ENCODE measurements at places on chromosomes 2 and 18.
A peak's percentile ranks its signal among the peaks of the same experiment; 100 is the strongest.

DNA sequence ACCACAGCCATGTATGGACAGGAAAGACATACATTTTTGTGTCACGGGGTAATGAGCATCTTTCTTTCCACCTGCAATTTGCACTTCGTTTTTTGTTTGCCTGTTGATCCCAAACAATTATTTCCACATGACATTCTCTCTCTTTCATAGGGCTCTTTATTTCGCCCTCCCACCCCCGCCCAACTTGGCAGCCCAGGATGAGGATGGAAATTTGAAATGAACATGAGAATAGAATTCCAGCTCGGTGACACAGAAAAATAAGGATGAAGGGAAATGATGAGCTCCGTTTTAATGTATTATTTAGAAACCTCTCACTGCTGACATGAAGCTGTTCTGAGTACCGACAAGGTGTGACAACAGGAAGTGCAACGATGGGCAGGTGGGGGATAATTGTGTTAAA, 443.3 kb downstream of the SOCS6 start:
- DNase-seq: no peak
- no peaks in the 10 kb centered on the region for H3K36me3 ChIP-seq
- no peaks in the 10 kb centered on the region for H3K4me1 ChIP-seq
- no peak overlapping the region for H3K4me3 ChIP-seq
- no peak overlapping the region for H3K27ac ChIP-seq
- no peaks in the 10 kb centered on the region for H3K27me3 ChIP-seq

DNA sequence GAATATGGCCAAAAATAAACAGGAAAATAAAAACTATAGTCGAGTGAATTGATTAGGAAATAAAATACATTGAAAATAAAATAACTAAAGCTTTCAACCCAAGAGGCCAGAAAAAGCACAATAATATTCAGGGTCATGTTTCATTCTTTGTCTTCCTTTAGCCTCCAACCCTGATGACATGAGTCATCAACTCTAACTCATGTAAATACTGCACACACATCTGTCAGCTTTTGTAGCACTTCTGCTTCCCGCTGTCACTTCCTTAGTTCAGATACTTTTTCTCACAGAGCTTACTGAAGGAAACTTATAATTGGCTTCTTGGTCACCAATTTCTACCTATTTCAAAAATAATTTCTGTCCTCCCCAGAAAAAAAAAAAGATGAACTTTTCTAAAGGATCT, 112.8 kb downstream of the UPP2 start:
- peaks cover 13% of the 10 kb centered on the region for H3K36me3 ChIP-seq
- H3K4me1 ChIP-seq: peaks cover 15% of the 10 kb centered on the region
- no peak overlapping the region for H3K4me3 ChIP-seq
- no peak overlapping the region for H3K27ac ChIP-seq
- no peaks in the 10 kb centered on the region for H3K27me3 ChIP-seq

GRCh38 chr2:32792416-32792815, 154.3 kb upstream of the LTBP1 start:
- no peaks in the 10 kb centered on the region for H3K4me1 ChIP-seq
- no peak overlapping the region for H3K27ac ChIP-seq
- H3K4me3 ChIP-seq: no peak overlapping the region
- no peak for DNase-seq
- peaks cover 22% of the 10 kb centered on the region for H3K36me3 ChIP-seq

GRCh38 chr2:170201275-170201674, 23.3 kb downstream of the MYO3B start:
- H3K4me3 ChIP-seq: no peak overlapping the region
- no peak for DNase-seq
- peaks cover 2% of the 10 kb centered on the region for H3K27me3 ChIP-seq
- H3K27ac ChIP-seq: no peak overlapping the region

DNA sequence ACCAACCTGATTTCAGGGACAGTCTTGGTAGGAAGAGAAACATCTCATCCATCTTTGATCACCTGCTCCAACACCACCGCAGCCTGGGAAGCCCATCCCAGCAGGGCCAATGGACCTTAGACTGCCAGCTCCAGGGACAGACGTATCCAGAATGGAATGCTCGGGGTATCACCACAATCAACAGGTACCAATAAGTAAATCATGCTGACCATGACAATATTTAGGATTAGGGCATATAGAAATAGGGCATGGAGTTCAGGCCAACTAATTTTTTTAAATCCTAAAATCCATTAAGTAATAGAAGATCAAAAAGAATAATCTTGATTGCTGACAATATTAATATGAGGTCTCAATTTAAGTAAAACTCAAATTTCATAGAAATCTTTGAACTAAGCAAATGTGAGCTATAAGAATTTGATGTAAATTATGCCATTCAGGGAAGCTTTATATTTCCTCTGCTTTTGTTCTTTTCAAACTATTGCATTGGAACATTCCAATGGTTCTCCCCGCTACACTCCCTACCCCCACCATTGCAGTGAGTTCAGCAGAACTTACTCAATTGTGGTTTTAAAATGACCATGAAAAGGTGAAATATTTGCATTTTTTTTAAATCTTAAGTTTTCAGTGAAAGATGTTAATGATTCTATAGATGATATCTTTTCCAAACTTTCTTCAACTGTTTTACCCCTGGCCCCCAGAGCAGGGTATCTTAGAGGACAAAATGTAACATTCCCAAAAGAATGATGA, 138.6 kb downstream of the DNER start:
- H3K4me3 ChIP-seq: no peak overlapping the region
- H3K27ac ChIP-seq: no peak overlapping the region
- H3K27me3 ChIP-seq: peaks cover 6% of the 10 kb centered on the region
- no peaks in the 10 kb centered on the region for H3K4me1 ChIP-seq

- no peak overlapping the region for H3K27ac ChIP-seq
- DNase-seq: no peak
- no peaks in the 10 kb centered on the region for H3K36me3 ChIP-seq
- H3K27me3 ChIP-seq: peaks cover 10% of the 10 kb centered on the region
- no peaks in the 10 kb centered on the region for H3K4me1 ChIP-seq
- H3K4me3 ChIP-seq: no peak overlapping the region
Observed at GRCh38 chr2:204074456-204074855, 137.9 kb downstream of the ICOS start.

DNA sequence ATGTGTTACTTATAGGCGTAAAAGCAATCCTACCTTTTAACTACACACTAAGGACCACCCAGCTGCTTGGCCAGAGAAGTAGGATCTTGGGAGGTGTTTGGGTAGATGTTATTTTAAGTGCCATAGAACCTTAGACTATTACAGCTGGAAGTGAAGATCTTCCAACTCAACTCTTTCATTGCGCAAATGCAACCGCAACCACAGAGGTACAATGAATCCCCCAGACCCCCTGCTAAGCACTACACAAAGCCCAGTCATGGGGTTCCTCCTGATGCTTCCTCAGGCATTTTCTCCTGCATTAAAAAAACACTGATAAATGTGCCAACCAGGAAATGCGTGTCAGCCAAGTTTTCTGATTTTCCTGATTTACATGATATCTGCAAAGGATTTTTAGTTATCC, 246.0 kb downstream of the LRRTM1 start:
- peaks cover 25% of the 10 kb centered on the region for H3K4me1 ChIP-seq
- H3K27ac ChIP-seq: no peak overlapping the region
- no peak overlapping the region for H3K4me3 ChIP-seq

DNA sequence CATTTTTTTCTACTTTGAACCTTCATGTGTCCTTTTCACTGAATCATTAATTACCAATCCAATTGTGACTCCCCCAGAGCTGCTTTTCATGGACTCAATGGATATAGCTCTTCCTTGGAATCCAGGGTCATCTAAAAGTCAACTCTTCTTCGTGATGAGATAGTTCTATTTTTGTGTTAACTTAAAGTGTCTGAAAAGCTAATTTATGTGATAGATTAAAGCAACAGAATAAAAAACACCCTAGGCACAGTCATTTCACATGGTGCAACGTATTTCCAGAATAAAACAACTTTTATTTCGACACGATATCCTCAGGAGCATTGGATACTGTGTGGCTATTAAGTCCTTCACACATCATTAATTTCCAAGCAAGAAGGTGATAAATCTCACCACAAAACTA, 250.6 kb upstream of the SPHKAP start:
- peaks cover 5% of the 10 kb centered on the region for H3K4me1 ChIP-seq
- no peak for DNase-seq
- H3K36me3 ChIP-seq: no peaks in the 10 kb centered on the region
- no peak overlapping the region for H3K27ac ChIP-seq
- H3K4me3 ChIP-seq: no peak overlapping the region

GRCh38 chr2:220504938-220505503, 877.6 kb downstream of the SLC4A3 start:
- DNase-seq: no peak
- H3K36me3 ChIP-seq: peaks cover 6% of the 10 kb centered on the region
- H3K27me3 ChIP-seq: peaks cover 4% of the 10 kb centered on the region
- H3K4me3 ChIP-seq: no peak overlapping the region
- H3K27ac ChIP-seq: peak overlapping the region; percentile 52

All from nephron progenitor cell (in vitro differentiated cells).